T-cell (primary cell): ENCODE measurements at places on chromosomes 7 and 10. TPM values are rescaled to one million over a fixed set of nuclear protein-coding genes. Genes with fewer than 3 reads are reported as not detected.
A peak's percentile ranks its signal among the peaks of the same experiment; 100 is the strongest.

GRCh38 chr7:44995555-44996493 lies 4.2 kb upstream of the CCM2 start:
- no peaks in the 10 kb centered on the region for H3K27me3 ChIP-seq
- no peaks in the 10 kb centered on the region for H3K36me3 ChIP-seq
- no peak overlapping the region for H3K4me3 ChIP-seq
- H3K27ac ChIP-seq, result peak overlapping the region; percentile 56

DNA sequence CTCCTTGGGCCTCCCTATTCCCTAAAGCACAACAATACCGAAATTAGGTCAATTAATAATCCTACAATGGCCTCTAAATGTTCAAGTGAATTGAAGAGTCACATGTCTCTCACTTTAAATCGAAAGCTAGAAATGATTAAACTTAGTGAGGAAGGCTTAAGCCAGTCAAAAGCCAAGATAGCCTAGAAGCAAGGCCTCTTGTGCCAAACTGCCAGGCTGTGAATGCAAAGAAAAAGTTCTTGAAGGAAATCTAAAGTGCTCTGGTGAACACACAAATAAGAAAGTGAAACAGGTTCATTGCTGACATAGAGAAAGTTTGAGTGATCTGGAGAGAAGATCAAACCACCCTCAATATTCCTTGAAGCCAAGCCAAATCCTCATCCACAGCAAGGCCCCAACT lies 57.2 kb downstream of the SLC29A4 start:
- DNase-seq, result no peak
- H3K4me1 ChIP-seq, result no peaks in the 10 kb centered on the region
- no peak overlapping the region for H3K27ac ChIP-seq
- H3K27me3 ChIP-seq, result no peaks in the 10 kb centered on the region

GRCh38 chr7:18004372-18004771 lies 23.3 kb downstream of the PRPS1L1 start:
- no peak overlapping the region for H3K4me3 ChIP-seq
- H3K27me3 ChIP-seq, result no peaks in the 10 kb centered on the region

GRCh38 chr7:97580205-97580604 lies 151.7 kb upstream of the TAC1 start:
- no peak overlapping the region for H3K27ac ChIP-seq
- no peaks in the 10 kb centered on the region for H3K4me1 ChIP-seq
- no peak for DNase-seq
- H3K27me3 ChIP-seq, result no peaks in the 10 kb centered on the region
- no peak overlapping the region for H3K4me3 ChIP-seq
- H3K36me3 ChIP-seq, result no peaks in the 10 kb centered on the region

Gene TUBB8
- not detected for total RNA-seq
